ENCODE measurements at places on chromosomes 3 and 15.

DNA sequence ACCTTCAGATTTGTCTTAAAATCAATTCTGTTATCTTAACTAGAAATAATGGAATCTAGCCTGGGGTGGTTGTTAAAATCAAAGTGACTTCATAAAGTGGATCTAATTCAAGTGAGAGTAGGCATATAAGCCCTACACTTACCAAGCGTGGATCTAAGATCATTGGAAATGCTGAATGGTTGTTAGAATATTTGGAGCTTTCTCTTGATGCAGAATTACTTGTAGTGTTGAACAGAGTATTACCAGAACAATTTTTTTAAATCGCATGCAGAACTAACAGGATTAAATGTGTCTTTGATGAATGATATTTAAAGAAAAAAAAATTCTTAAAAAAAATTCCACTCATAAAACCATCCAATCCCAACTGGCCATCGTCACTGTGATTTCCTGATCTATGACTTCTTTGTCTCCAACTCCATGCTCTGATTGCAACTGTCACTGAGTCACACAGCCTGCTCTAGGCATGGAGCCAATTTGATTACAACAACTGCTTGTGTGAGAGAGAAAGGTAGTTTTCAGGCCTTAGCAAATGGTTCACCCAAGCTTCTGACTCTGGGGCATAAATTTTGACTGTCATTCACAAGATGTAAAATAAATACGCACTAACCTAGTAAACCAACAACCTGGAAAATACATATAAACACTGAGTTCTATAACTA lies 25.9 kb upstream of the SPRED1 start:
- DNase-seq: no peak

DNA sequence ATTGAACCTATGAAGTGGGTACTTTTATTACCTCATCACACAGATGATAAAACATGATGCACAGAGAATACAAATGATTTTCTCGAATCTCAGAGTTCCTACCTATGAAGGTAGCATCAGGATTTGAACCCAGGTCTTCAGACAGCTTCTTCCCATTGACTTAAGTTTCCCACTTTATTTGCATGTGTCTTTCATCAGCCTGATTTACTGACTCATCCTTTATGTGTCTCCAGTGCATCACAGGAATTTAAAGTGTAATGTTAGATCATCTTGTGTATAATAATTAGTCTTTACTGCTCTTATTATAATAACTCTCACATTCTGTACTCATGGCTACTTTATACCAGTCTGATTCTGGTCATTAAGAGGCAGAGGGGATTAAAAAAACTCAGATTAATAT lies 449.4 kb upstream of the SUCLG2 start:
- no peak for DNase-seq

DNA sequence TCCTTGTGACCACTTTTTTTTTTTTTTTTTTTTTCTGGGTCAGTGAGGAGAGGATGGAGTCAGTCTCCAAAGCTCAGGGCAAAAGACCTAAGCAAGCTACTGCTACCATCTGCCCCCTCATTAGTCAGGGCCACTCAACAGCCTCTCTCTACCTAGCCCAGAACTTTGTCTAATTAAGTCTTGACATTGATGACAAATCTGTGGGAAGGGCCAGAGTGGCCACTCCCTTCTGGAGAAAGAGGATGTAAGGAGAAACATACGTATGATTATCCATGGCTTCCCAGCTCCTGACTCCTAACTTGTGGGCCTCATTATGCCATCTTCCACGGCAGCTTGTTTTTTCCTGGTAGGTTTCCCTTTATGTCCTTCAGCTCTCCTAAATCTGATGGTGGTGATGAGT lies 37.9 kb downstream of the NR1I2 start:
- DNase-seq: no peak

- DNase-seq: no peak
Observed at GRCh38 chr15:88646951-88647350, 8.1 kb downstream of the ISG20 start.

- no peak for DNase-seq
Observed at GRCh38 chr3:125431391-125431790, 56.3 kb upstream of the ZNF148 start.

DNA sequence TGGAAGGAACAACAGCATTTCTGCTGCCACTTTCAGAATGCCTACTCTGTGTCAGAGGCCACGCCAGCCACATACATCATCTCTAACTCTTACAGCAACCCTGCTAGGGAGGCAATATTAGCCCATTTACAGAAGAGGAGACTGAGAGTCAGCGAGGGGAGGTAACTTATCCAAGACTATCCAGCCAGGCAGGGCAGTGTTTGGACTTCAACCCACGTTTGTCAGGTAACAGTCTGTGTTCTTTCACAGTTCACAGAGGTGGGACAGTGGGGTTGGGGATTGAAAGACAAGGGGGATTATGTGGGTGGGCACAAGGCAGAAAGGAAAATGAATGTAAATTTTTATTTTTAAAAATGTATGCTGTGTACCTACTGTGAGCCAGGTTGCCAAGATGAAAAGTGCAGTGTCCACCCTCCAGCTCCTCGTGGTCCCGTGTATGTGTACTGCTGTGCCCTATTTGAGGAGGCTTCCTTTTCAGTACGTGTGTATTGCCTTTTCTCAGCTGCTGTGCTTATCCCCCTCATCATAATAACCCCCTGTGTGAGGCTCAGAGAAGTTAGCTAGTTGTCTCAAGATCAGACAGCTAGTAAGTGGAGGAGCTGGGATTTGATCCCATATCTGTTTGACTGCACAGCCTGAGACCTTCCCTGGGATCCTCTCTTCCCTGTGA lies 16.5 kb upstream of the ATP2B2 start:
- DNase-seq: no peak

DNA sequence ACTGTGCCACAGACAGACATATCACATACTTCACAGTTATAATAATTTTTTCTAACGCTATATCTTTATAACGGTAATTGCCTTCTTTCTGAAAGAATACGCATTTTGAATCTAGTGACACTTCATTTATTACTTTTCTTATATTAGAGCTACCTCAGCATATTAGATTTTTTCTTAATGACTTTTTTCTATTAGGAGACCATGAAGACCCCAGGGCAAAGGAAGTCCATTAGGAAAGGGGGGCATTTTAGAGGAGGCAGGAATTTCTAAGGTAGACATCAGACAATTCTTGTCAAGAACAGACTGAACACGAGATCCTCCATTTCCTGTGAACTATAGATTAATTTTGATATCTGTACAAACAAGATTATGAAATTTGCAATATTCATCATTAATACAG lies 90.5 kb upstream of the NSMCE3 start:
- DNase-seq: no peak

DNA sequence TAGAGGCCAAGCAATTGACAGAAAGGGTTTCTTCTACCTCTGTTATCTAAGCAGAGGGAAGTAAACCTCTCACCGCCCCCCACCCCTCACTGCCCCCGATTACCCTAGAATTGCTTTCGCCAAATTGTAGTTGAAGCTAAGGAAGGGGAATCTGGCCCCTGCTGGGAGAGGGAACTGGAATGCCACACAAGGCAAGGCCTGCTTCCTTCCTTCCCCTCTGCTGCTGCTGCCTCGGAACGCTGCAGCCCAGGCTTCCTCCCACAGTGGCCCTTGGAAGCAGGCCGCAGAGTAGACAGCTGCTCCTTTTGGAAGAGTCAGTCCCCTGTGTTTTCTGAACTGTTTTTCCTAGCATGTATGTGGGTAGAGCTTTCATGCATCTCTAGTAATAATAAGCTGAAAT lies 21.6 kb downstream of the RLBP1 start:
- DNase-seq: no peak

DNA sequence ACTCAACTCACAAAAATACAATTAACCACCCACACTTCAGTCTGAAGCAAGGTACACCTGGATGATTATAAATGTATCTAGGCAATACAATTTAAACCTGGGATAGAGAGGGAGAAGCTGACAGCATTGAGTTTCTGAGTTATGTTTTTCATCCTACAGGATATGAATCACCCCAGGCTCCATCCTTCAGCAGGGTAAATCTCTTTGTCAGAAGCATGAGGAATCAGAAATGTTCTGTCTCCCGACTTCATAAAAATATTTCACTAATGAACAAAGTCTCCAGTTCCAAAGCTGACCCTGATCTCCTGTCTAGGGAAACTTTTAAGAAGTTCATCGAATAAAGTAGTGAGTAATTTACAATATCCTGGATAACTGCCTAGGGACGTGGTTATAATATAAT lies 25.5 kb upstream of the FRMD4B start:
- no peak for DNase-seq

Measured in NCI-H2081 (cell line).